ENCODE measurements at places on chromosomes 11 and 22.

GRCh38 chr11:63813563-63814382 is 517 bp downstream of the SPINDOC start:
- peak; percentile 56 for DNase-seq

DNA sequence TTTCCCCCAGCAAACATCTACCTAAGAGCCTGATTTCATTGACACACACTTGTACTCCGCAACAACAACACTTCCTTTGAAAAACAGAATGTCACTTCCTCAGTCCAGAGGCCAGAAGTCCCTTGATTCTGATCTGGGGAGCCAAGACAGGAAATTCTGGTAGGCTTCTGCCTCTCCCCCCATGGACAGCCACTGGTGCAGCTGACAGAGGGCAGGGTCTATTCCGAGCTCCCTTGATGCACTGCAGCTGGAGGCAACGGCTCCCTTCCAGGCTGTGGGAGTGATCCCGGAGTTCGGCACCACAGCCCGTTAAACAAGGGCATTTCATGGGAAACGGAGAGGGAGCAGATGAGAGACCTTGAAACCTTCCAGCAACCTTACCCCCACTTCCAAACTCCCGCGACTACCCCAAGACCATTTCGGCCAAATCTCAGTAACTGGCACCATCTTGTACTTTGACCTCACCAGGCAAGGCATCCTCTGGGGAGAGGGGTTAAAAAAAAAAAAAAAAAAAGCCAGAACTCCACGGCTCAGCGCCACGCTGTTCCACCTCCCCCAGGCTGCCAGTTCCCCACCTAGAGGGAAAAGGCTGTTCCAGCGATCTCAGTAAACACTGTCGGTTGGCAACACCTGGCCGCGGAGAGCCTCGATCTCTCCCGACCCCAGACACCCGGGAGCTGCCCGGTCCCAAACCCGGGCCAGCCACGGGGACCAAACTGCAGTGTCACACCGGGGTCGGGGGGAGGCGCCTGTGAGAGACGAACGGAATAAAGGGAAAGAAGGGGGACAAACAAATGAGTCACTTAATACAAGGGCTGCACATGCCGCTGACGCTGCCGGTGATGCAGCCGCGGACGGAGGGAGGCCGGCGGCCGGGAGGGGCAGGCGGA is 1.1 kb downstream of the GAB2 start:
- peak; percentile 87 for DNase-seq

DNA sequence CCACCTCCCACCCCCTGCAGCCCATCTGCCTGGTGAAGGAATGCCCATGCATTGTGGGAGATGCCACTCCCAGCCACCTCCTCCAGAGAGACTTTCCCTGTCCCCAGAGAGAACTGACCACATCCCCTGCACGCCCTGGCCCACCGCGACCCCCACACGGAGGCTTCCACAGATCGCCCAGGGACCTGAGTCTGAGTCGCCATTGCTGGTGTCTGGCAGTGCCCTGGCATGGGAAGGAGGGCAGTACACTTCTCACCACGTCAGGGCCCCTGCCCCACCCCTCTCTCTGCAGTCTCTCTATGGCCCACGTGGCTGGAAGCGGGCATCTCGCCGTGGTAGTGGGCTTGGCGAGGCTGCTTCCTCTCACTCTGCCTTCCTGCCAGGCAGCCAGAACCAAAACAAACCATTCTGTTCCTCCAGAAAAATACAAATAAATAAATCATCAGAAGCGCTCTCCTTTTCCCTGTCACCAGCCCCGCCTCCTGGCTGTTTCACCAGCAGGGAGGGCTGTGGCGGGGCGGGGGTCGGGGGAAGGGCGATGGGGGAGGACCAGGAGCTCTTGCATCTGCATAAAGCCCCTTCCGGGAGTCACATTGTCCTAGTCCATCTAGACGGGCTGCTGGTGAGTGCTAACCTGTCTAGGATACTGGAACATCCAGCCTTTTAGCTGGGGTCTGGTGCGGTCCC is 20.9 kb downstream of the SHISAL1 start:
- DNase-seq = no peak

GRCh38 chr11:78085972-78086371 is 6.3 kb upstream of the NDUFC2 start:
- no peak for DNase-seq

- no peak for DNase-seq
These were observed 421.8 kb upstream of the ANO5 start for GRCh38 chr11:21771097-21771496.

- DNase-seq = peak; percentile 26
These were observed 2.3 kb downstream of the ASCL2 start for GRCh38 chr11:2267851-2268728.

DNA sequence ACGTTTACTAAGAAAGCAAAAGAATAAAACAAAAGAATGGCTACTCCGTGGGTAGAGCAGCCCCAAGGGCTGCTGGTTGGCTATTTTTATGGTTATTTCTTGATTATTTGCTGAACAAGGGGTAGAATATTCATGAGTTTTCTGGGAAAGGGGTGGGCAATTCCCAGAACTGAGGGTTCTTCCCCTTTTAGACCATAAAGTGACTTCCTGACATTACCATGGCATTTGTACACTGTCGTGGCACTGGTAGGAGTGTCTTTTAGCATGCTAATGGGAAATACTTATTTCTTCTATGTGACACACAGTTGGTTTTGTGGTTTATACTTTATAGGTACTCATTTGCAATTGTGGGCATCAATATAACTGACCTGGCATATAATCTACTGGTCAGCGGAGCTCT is 56.3 kb downstream of the SLN start:
- no peak for DNase-seq

DNA sequence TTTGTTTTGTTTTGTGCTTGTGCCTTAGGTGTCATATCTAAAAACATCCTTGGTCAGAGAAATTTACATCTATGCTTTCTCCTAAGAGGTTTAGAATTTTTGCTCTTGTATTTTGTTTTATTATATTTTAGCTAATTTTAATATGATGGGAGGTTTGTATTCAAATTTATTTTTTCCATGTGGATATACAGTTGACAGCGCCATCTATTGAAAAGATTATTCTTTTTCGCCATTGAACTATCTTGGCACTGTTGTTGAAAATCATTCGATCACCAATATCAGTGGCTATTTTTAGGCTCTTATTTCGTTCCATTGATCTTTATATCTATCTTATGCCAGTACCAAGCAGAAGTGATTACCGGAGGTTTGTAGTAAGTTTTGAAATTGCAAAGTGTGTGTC is 510.3 kb downstream of the BRD1 start:
- DNase-seq = no peak

- DNase-seq = no peak
These were observed 12.8 kb upstream of the FBXO3 start for GRCh38 chr11:33787076-33787475.

GRCh38 chr11:46865340-46865739 is 19.3 kb upstream of the CKAP5 start:
- DNase-seq = no peak

DNA sequence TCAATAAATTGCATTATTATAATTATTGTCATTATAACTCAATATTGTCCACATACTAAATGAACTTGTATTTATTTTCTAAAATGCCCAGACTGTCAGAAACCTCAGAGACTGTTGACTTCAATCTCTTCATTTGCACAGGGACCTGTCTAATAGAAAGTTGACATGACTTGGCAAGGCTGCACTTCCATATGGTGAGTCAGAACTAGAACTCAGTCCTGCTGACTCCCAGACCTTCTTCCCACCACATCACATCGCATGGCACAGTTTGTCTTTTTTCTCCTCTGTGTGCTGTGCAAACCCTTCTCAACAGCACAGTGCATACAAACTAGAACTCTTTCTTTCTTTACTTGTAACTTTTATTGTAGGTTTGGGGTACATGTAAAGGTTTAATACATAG is 215.1 kb upstream of the BLID start:
- no peak for DNase-seq

GRCh38 chr11:66768818-66769217 is 39.8 kb upstream of the SPTBN2 start:
- no peak for DNase-seq

DNA sequence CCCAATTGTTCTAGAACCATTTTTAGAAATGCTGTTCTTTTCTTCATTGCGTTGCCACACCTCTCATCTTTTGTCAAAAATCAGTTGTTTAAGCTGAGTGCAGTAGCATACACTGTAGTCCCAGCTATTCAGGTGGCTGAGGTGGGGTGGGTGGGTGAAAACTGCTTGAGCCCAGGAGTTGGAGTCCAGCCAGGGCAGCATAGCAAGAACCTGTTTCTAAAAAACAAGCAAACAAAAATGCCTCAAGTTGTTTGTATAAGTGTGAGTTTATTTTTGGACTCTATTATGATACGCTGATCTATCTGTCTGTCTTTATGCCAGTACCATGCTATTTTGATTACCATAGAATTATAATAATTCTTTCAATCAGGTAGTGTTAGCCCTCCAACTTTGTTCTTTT is 62.5 kb upstream of the RRM1 start:
- no peak for DNase-seq

- no peak for DNase-seq
These were observed 864.5 kb downstream of the NTM start for GRCh38 chr11:132234878-132235277.

- no peak for DNase-seq
These were observed 180.0 kb downstream of the MAML2 start for GRCh38 chr11:96162816-96163499.

GRCh38 chr11:88402192-88402715 is 64.7 kb upstream of the CTSC start:
- DNase-seq = no peak

DNA sequence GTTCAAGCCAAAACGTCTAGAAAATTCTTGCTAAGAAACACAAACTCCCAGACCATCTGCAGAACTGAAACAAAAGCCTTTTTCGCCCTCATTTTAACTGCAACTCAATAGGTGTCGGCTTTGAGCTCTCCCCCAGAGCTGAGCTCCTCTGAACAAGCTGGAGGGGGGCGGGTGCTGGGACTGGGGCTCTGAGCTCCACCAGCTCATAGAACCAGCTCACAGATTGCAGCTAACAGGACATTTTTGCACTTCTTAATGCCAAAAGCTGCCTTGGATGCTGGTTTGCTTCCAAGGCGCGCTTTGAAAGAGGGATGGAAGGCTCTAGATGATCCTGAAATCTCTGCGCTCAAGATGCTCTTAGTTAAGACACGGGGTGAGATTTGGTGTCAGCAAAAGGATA is 6.0 kb upstream of the YWHAH start:
- no peak for DNase-seq

GRCh38 chr22:22352371-22352999 is 107.9 kb downstream of the VPREB1 start:
- DNase-seq = no peak

DNA sequence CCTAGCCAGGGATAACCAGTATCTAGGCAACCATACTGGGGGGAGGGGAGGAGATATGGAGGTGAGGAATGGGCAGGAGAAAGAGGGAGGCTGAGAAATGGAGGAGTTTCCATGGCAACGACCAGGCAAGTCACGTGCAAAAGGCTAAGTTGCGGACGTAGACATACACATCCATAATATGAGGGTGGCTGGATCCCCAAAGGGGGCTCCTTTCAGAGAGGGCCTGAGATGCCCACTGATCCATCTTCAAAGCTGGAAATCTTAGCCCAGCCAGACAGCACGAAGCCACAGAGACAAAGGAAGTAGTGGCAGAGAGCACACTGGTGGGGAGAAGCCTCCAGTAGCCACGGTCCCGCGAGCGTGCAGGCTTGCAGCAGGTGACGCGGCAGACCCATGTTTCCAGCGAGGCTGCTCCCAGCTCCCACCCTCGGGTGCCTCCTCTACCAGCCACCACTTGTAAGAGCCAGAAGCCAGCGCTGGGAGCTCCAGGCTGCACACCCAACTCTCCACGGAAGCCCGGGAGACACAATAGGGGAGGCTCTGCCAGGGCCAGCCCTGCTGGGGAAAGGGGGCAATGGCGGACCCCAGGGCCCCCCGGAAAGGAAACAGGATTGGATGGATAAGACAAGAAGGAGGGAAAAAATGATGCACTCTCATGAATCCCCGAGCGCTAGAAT is 938 bp downstream of the FXYD6 start:
- peak; percentile 29 for DNase-seq

- DNase-seq = no peak
These were observed 10.4 kb downstream of the LARGE1 start for GRCh38 chr22:33909911-33910310.

GRCh38 chr11:76685831-76686230 is 15.3 kb upstream of the LRRC32 start:
- DNase-seq = no peak

GRCh38 chr11:40998920-40999319 is 460.5 kb downstream of the LRRC4C start:
- DNase-seq = no peak

GRCh38 chr11:850775-851763 is 8.4 kb downstream of the TSPAN4 start:
- peak; percentile 39 for DNase-seq

DNA sequence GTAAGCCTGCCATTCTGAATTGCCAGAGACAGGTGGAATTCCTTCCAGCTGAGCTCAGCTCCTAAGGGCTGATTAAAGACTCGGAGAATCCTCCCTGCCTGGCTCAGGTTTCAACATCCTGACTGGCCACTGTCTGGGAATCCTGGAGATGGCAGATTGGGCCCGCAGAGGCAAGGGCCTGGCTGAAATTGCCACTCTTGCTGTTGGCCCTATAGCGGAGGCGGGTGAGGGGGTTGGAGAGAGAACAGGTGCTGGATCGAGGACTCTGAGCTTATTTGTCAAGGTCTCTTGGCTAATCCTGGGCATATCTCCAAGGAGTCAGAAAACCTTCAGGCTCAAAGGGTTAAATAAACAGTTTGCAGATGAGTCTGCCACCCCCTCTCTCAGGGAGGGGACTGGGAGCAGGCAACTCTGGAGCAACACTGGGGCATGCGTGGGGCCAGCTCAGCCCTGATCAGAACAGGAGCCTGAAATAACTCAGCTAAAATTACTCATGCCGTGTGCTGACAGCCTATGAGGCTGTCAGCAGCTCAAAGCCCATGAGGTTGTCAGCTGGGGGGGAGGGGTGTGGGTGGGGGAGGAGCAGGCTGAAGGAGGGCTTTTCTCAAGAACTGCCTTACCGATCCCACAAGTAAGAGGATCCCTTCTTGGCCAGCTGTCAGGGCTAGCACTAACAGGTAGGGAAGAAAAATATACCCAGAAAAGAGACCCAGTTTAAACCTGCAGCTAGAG is 14.7 kb upstream of the MFRP start:
- no peak for DNase-seq

DNA sequence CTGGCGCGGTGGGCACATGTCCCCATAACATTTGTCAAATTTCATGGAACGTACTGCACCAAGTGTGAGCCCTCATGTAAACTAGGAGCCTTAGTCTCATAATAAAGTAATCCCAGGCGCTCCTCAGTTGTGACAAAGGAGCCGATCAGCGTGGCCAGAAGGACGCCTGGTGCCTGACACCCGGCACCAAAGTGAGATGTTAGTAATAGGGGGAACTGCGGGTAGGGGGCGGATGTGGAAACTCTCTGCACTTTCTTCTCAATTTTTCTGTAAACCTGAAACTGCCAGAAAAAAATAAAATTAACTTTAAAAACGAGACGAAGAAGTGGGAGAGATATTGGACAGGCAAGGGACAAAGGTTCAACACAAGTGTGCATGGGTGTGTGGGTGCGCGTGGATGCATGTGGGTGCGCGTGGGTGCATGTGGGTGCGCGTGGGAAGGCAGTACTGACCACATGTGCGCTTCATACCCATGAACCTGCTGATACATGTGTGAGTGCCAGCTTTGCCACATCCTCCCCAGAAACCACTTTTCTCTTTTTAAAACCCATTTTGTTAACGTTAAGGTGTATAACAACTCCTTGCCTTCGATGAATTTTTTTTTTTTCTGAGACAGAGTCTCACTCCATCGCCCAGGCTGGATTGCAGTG is 55.4 kb upstream of the LINC01488 start:
- DNase-seq = no peak

GRCh38 chr22:48475661-48476345 is 1351.9 kb downstream of the BRD1 start:
- no peak for DNase-seq

All from B cell (primary cell).